T-cell (primary cell): ENCODE measurements at places on chromosomes 1 and 21.

- DNase-seq = peak; percentile 83
Measured at GRCh38 chr1:172662464-172663109, 3.7 kb downstream of the FASLG start.

DNA sequence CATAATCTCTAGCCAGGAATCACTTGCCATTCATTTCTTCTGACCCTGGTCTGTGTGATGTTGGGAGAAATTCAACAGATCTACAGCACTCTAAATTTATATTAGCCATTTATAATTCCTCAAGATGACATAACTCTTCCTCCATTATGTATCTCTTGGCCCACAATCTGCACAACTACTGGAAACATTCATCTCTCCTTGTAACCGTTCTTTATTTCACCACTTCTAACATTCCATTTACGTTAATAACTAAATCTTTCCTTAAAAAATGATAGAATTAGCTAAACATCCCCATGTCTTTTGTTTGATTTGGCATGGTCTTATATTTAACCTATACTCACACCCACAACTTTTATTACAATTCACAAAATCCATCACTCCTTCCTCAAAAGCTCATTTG, 166.0 kb downstream of the COL11A1 start:
- no peak for DNase-seq

DNA sequence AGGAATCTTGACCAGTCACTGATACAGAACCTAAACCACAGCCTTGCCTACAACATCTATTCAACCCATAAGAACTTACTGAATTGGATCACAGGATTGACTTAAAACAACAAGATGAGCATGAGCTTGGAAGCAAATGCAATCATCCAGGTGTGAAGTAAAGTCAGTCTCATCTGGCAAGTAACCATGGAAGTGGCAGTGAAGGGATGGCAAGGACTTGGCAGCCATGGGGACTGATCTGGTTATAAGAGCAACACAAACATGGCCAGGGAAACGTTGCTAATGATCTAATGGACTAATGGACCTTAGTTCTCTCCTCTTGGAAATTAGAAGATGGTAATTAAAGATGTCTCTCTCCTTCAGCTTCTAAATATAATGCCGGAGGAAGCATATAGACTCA, 133.1 kb downstream of the VAV3 start:
- DNase-seq = no peak

DNA sequence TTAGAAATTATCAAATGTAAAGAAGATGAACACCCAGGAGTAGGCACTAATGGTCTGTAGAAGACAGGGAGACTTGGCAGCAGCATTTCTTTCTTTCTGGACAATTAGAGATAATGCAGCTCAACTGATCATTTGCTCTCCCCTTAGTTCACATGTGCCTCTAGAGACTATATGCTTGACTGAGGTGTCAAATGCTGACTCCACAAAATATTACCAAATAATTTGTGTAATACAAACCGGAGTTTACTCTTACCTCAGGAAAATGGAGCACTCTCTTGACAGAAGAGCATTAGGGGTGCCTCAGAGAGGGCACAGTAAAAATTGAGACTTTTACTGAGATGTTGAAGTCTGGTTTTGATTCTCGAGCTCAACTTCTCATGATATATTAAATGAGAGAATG, 131.8 kb downstream of the ATP6V1G3 start:
- DNase-seq = no peak

GRCh38 chr1:202197653-202198365, 4.2 kb downstream of the LGR6 start:
- DNase-seq = no peak

GRCh38 chr1:151143057-151143435, 3.4 kb downstream of the SEMA6C start:
- no peak for DNase-seq

DNA sequence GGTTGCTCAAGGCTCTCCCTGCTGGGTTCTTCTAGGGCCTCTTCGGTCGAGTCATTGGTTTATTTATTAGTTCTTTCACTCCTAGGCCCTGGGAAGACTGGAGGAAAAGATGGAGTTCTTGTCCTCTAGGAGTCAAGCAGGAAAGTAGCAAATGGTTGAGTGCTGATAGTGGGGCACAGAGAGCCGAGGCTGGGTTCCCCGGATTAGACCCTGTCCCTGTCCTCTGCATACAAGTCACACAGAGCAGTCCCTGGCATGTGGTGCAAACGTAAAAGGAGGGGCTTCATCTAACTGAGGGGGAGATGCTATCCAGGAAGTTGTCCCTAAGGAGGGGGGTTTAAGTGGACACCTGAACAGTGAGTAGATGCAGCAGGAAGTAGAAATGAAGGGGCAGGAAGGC, 19.2 kb upstream of the KCNE2 start:
- no peak for DNase-seq

DNA sequence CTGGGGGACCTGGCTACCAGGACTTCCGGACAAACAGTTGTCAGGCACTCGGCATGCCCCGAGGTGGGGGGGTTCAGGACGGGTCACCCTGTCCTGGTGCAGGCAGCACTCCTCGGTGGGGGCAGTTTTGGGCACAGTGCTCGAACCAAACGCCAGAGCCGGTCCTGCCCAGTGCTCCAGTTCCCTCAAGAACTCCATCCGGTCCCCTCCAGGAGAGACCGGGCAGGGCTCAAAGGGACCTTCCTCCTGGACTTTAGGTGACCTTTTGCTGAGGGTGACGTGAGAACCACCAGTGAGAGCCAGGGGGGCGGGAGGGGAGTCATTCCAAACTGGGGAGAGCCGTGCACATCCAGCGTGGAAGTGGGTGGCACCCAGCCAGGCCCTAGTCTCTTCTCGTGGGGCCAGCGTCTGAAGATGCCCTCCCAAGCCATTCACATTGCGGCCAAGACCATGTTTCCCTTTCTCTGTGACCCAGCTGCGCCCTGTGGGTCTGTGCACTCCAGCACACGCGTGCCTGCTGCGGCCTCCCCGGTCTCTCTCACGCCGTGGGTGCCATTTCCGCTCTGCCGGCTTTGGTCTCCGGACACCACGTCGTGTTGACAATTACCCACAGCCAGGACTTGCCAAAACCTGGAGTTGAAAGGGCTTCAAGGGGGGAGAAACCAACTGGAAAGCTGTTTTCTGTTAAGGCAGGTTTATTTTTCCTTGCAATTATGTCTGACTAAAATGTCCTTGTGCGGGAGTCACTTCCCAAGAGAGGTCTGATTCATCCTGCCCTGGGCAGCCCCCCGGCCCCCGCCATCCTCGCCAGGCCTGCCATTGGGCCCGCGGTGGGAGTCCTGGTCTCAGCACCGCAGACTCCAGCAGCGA, 178.8 kb upstream of the ARHGEF16 start:
- DNase-seq = no peak
